ENCODE measurements at places on chromosomes 2 and 18.
A peak's percentile ranks its signal among the peaks of the same experiment; 100 is the strongest.

- DNase-seq, result no peak
Observed at GRCh38 chr2:144015655-144016245, 504.2 kb downstream of the ZEB2 start.

- no peak for DNase-seq
Observed at GRCh38 chr2:97740590-97741182, 27.3 kb downstream of the ZAP70 start.

DNA sequence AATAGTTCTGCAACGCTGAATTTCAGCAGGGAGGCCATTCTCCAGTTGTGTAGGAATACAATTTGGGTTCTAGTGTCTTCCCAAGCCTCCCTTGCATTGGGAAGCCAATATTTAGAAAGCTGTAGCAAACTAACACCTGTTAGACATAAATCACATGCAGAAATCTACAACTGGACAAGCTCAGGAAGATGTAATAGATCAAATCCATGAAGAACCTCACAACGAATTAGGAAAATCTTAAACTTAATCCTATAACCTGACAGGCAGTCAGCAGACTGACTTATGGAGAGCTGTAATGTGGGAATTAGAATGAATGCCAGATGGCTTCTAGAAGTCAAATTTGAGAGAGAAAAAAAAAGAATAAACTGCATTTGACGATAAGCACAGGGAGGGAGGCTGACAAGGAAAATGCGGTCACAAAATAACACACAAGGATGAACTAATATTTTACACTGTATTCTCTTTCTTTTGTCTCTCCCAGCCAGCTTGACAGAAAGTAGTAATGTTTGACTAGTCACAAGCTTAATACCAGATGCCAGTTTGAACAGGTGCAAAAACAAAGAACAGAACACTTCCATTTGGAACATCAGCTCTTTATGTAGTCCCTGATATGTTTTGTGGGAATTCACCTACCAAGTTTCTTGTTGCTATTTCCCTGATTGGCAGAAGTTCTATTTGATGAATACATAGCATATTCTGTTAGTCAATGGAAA is 50.8 kb upstream of the FANCL start:
- DNase-seq, result no peak

DNA sequence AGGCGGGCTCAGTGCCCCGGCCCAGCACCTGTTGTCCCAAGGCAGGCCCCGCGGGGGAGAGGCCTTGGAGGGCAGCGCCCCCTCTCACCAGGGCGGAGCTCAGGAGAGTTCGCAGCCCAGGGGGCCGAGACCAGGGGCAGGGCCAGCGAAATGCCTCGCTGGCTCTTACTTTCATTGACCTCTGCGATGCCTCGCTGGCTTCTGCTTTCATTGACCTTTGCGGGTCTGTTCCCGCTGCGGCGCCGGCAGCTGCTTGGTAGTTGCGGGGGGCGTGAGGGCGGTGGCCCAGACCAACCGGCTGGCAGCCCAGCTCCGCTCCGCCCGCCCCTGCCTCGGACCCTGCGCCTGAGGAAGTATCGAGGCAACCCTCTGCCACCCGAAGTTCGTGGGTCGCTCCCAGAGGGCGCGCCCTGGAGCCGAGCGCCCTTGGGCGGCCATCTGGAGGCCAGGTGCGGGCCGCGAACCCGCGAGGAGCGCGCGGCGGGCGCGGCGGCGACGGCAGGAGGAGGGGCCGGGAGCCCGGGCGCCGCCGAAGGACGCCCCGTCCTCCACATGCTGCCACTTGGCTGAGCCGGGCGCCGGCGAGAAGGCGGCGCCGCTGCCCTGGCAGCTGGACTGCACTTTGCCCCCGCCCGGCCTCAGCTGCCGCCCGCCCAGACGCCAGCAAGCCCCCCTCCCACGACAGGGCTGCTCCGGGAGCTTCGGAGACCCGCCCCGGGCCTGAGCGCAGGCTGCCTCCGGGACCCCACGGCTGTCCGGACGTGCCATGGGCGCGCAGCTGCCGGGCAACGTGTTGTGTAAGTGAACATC is 118.0 kb upstream of the MSTN start:
- DNase-seq, result no peak

DNA sequence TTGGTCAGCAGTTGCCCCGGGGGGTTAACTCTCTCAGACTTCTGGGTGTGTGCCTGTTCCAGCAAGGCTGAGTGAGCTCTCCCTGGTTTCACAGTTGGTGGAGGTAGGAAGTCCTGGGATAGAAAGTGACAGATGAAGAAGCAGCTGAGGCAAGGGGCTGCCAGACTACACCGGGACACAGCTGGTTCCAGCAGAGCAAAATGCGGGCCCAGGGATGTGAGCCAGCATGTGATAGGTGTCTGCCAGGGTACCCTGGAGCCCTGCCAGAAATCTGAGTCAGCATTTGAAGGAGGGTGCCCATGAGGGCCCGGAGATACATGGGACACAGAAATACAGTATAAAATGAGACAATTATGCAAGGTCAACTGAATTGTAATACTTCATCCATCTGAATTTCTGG is 79.3 kb upstream of the LGALSL start:
- DNase-seq, result no peak

DNA sequence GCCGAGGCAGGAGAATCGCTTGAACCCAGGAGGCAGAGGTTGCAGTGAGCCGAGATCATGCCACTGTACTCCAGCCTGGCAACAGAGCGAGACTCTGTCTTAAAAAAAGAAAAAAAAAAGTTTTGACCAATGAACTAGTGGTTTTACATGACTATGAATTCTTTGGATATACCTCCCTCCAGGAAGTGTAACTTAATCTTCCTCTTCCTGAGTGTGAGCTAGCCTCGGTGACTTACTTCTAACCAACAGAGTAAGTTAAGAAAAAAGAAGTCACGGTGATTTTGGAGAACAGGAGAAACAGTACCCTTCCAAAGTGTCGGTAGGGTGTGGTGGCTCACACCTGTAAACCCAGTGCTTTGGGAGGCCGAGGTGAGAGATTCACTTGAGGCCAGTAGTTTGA is 7.1 kb downstream of the TIA1 start:
- DNase-seq, result no peak

DNA sequence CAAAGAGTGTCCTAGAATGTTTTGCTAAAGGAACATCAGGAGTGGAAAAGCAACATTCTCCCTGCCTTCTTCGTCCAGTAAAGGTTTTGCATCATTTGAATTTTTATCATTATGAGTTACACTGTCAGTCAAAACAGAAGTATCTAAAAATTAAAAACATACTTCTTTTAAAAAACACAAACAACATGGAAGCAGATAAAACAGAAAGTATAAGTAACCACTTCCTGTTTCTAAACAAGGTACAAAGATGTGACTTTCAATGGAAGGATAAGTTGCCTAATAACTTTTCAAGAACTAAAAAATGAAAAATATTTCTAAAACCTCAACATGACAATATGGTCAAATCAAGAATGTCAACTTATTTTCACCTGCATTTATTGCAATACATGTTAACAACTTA is 158.2 kb downstream of the STK39 start:
- peak; percentile 14 for DNase-seq

DNA sequence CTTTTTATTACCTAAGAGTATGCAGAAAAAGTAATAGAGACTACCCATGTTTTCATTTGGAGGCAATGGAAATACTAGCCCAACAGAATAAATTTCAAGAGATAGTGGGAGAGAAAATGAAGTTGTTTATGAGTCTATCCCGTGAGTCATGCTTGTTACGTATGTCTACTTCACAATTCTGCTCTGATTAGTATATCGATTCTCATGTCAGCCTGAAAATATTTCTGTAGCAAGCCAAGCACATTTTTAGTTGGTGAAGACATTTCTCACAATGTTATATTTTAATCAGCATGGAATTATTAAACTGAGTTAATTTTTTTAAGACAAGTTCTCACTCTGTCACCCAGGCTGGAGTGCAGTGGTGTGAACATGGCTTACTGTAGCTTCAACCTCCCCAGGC is 346.1 kb downstream of the RPRM start:
- no peak for DNase-seq

GRCh38 chr2:148358375-148358774 is 286.2 kb upstream of the EPC2 start:
- DNase-seq, result no peak

Measured in thymus (tissue), 14 donors.